ENCODE measurements at places on chromosomes 2 and 18.

DNA sequence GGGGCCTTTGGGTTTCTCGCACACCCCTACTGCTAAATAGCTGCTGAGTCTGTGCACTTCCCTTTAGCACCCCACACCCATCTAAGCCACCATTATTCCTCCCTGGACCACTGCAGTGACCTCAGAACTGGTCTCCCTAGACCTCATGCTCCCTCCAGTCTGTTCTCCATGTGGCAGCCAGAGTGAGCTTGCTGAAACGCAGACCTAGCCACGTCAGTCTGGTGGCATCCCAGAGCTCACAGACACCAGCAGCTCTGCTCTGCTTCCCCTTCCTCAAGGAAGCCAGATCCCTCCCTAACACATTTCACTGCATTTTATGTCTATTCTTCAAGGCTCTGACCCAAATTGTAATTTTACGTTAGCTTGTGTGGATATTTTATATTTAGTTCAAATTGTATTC, 144.4 kb downstream of the DYSF start:
- no peak for DNase-seq

GRCh38 chr2:230910546-230911177, 14.4 kb downstream of the GPR55 start:
- no peak for DNase-seq

DNA sequence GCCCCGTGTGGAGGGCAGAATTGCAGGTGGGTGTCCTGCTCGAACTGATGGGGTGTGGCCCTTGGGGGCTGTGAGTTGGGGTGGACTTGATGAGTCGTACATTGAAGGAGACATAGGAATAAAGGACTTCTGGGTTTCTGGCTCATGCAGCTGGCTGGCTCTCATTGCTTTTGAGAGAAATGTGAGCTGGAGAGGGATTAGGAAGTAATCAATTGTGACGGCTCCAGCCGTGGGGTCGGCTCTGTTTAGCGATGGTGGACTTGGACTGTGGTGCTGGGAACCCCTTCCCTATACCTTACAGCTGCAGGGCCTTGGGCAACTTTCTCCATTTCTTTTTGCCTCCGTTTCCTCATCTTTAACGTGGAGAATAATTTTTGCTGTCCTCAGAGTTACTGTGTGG, 9.2 kb downstream of the IMPA2 start:
- DNase-seq: no peak

DNA sequence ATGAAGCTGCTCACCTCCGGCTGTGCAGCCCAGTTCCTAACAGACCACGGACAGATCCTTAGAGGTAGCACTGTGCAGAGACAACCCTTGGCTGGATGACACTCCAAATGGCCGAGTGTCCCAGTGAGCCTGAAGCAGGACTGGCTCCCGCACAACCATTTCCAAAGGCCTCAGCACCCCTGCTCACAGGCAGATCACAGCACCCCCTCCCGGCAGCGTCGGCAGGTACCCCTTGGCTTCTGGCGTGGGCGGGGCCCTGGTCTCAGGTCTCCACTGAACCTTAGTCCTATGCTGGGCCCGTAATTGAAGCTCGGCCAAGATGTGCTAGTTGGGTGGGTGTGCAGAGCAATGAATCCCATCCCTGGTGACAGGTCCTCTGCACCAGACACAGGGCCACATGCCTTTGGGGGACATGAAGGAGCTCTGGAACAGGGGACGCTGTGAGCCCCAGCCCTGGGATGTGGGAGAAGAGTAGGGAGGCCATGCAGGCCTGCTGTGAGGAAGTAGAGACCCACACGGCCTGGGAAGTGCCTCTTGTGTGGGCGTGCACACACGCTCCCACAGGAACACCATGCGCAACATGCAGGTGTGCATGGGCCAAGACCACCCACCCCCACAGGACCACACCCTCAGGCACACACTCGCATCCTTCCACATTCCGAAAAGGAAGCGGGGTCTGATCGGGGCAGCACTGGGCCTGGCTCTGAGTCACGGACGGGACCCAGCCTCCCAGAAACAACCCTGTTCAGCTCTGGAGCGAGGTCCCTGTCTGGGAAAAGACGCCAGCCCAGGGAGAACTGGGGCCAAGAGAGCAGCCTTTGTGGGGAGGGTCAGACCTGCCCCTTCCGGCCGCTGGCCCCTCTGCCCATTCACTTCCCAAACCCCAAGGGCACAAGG, 2.8 kb downstream of the DUSP2 start:
- DNase-seq: peak; percentile 36

- no peak for DNase-seq
These were observed 64.1 kb upstream of the CNGA3 start for GRCh38 chr2:98282109-98282508.

- DNase-seq: no peak
These were observed 62.3 kb downstream of the TNS1 start for GRCh38 chr2:217940261-217941220.

DNA sequence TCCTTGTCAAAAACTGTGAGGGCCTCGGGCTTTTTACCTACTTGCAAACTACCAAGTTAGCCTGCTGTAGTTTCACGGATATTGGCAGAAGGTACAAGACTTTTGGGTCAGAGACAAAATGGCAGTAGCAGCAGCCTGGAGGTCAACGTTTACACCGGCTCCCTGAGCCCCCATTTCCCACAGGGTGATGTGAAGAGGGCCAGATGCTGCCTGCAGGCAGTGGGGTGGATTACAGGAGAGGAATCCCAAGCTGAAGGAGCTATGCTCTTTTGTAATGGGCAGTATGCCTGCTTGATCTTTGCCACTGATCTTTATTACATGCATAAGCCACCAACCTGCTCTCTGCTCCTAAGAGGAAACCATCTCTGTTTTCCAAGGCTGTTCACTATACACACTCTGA, 29.5 kb upstream of the SP5 start:
- no peak for DNase-seq

DNA sequence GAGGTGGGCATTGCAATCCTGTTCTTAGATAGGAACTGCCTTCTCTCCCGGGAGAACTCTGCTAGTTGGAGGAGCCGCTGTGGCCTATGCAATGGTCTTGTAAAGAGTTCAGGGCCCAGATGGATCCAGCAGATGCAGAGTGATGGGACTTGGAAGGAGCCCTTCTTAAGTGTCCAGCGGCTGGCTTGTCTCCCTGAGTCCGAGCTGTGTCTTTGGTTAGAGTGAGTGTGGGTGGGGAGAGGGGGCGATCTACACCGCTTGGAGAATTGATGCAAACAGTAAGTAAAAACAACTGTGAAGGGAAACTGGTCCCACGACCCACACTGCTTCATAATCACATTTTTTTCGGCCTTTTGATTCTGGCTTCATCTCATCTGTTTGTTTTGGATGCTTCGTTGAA, 89.8 kb upstream of the CYRIA start:
- DNase-seq: no peak

DNA sequence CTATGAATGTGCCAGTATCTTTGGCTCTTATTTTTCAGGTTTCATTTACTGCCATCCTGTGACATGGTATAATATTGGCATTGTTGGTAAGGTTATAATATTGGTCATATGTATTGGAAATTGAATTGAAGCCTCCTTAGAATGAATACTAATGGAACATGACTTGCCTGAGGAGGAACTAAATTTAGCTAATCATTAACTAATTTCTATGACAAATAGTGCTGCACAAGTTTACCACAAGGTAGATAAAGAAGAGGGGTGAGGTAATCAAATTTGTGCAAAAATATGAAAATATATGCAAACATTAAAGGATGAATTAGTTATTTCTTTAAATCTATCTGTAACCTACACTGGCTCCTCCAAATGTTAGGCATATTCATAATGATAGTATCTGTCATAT, 43.2 kb upstream of the ORC2 start:
- no peak for DNase-seq

DNA sequence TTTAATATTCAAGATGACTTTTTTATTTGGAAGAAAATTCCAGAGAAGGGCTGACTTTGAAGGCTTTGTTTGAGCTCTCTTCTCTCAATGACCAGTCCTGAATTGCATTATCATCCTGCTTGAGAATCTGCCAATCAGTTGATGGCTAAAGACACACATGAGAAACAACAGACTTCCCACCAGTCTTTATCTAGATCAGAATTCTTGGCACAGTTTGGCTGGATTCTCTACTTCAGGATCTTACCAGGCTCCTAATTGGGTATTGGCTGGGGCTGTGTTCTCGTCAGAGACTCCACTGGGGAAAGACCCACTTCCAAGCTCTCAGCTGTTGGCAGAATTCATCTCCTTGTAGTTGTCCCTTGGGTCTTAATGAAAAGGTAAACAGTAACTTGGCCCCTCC, 86.0 kb downstream of the WDSUB1 start:
- DNase-seq: no peak

DNA sequence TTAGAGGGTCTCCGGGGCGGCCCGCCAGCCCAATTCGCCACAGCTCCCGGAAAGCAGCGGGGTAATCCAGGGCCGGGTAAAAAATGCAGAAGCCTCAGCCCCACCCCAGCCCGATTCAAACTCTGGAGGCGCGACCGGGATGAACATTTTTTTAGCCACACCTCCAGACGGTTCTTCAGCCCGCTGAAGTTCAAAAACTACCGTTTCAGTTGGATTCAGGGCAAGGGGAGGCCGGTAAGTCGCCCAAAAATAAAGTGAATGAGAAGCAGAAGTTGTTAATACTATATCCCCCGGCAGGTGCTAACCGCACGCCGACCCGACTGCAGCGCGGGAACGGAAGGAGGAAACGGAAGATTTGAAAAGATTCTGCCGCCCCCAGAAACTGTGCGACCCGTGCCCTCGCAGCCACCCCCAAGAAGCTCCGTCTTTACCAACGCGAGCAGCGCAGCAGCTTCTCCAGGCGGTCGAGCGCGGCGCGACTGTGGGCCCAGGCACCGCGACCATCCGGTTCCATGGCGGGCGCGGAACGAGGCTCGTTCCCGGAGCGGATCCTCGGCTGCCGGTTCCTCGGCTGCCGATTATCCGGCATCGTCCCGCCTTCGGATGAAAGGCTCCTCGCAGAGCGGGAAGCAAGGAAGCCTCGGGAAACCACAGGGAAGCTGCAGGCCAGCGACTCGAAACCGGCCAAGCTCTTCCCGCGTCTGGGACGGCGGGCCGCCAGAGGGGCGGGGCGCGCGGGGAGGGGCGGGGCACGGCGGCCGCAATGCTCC, at the start of gene BARD1:
BARD1 (minus strand) TSS at position 703 of the 770 bp plus-strand sequence; CDS start at position 589, 114 bp downstream.
- no peak for DNase-seq

GRCh38 chr2:16861530-16861929, 195.9 kb upstream of the CYRIA start:
- DNase-seq: no peak

DNA sequence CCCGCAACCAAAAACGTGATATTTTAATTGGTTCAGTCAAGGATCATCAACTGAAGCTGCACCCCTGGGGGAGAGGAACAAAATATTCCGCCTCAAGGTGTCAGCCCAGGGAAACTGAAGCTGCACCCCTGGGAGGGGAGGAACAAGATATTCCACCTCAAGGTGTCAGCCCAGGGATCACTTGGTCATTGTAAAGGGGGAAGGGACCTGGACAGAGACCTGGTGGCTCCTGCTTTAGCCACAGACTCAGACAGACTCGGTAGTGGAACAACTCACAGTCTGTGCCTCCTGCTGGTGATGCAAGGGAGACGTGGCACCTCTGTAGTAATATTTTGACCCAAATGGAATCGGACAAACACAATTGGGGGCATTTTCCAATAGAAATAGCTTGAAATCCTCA, 75.1 kb downstream of the GBX2 start:
- DNase-seq: no peak

- DNase-seq: no peak
These were observed 31.3 kb downstream of the CD226 start for GRCh38 chr18:69916412-69916811.

DNA sequence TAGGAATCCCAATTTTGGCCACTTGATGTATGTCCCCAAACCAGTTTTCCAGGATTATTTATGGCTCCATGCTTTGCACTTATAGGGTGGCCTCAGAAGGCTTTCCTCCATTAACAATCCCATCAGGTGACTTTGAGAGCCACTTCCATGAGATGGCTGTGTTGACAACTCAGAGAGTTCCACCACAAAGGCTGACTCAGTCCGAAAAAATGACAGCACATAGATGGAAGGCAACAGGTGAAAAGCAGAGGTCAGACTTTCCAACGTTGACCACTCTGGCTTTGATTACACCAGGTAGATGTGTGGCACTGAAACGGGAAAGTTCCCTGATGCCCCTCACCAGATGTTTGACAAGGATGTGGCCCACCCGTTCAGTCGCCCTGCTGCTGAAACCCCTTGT, 431.4 kb upstream of the TNP1 start:
- no peak for DNase-seq

GRCh38 chr2:101884423-101884822, 107.3 kb upstream of the IL1R2 start:
- no peak for DNase-seq

- no peak for DNase-seq
These were observed 1074.9 kb downstream of the TDRD15 start for GRCh38 chr2:22198381-22199283.

DNA sequence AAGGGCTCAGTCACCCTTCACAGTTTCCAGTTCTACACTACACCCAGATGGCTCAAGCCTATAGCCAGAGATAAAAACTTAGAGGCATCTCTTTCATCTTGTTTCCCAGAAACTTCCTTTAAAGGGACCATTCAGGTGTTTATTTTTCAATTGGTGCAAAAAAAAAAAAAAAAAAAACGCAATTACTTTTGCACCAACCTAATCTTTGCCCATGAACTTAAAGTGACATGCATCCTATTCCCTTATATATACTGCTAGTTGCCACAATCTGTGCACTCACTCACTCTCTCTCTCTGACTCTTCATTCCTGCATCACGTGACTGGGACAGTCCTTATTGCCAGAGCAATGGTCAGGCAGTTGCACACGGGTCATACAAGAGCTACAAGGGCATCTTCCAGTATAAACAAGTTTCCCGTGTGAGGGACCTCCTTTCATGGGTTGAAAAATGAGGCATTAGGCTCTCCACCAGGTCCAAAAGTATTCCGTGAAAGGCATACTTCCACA, 789.4 kb downstream of the EPHA4 start:
- no peak for DNase-seq

DNA sequence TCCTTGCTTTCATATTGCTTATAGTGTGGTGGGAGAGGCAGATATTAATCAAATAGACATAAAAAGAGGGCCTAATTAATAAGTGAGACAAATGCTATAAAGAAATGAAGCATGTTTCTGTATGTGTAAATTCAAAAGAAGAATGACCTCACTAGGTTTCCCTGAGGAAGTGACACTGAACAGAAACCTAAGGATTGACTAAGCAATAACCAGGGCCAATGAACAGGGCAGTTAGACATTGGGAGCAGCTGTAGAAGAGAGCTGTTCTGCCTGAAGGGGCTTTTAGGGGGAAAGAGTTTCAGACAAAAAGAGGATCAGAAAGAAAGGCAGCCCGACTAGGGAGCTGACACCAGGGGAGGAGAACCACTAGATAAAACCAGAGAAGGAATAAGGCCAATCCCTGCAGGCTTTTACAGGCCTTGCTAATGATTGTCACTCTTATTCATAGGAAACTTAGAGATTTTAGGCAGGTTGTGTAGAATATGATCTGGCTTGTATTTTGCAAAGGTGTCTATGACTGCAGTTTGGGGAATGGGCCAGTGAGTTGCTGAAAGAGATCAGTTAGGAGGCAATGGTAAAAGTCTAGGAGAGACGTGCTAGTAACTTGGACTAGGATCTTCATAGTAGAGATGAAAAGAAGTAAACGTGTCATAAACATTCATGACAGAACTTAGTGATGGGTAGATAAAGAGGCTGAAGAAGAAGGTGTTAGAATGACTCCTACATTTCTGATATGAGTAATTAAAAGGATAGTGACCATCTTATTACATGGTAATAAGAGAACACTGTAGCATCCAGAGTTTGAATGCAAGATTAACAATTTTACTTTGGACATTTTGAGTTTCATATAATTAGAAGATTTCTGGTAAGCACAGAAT, 26.8 kb upstream of the NABP1 start:
- DNase-seq: no peak

GRCh38 chr2:15554525-15555218, 6.5 kb downstream of the NBAS start:
- no peak for DNase-seq

- no peak for DNase-seq
These were observed 742 bp upstream of the SOS1 start for GRCh38 chr2:39121523-39122063.
